Activated CD4-positive, CD25-positive, alpha-beta regulatory T cell treated with anti-CD3 and anti-CD28 coated beads, Interleukin-2, amount 50 U/mL, for 24 hours (primary cell): ENCODE measurements at places on chromosomes 1 and 21.

GRCh38 chr1:165257969-165258459 lies 98.5 kb downstream of the LMX1A start:
- no peak for ATAC-seq

- ATAC-seq = no peak
Measured at GRCh38 chr1:204295671-204296070, 64.1 kb downstream of the PLEKHA6 start.

- no peak for ATAC-seq
Measured at GRCh38 chr1:209652121-209652735, at the start of gene LAMB3. Gene LAMB3 (minus strand): TSS chr1:209652425. CDS start chr1:209650944, 1,481 bp downstream.

DNA sequence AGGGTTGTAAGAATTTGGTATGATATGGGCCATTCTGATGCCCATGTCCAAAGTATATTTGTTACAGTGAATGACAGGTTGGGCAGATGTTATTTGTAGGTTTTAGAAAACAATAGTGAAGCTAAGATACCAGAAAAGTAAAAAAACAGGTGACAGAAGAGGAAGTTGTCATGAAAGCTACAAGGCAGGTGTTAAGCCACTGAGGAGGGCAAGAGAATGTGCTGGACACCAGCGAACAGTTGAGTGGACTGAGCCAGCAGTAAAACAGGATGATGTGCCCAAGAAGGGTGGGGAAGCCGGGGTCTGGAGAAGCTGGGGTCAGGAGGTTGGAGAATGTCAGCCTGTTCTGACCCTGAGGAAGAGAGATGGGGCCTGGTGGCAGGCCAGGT lies 83.3 kb downstream of the DTL start:
- no peak for ATAC-seq

DNA sequence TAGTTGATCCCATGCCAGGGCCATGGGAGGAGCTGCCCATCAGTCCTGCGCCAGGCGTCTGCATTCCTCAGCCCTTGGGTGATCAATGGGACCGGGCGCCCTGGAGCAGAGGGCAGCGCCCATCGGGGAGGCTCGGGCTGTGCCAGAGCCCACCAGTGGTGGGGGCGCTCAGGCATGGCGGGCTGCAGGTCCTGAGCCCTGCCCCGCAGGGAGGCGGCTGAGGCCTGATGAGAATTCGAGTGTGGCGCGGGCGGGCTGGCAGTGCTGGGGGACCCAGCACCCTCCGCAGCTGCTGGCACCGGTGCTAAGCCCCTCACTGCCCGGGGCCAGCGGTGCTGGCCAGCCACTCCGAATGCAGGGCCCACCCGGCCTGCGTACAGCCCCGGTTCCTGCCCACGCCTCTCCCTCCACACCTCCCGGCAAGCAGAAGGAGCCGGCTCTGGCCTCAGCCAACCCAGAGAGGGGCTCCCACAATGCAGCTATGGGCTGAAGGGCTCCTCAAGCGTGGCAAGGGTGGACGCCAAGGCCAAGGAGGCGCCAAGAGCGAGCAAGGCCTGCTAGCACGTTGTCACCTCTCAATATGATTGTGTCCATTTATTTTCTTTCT lies 238.1 kb upstream of the OLFM3 start:
- ATAC-seq = no peak

- ATAC-seq = peak; percentile 56
Measured at GRCh38 chr1:213761845-213762407, 225.8 kb upstream of the PROX1 start.

GRCh38 chr21:23612210-23612609 lies 1995.1 kb downstream of the MRPL39 start:
- ATAC-seq = no peak

DNA sequence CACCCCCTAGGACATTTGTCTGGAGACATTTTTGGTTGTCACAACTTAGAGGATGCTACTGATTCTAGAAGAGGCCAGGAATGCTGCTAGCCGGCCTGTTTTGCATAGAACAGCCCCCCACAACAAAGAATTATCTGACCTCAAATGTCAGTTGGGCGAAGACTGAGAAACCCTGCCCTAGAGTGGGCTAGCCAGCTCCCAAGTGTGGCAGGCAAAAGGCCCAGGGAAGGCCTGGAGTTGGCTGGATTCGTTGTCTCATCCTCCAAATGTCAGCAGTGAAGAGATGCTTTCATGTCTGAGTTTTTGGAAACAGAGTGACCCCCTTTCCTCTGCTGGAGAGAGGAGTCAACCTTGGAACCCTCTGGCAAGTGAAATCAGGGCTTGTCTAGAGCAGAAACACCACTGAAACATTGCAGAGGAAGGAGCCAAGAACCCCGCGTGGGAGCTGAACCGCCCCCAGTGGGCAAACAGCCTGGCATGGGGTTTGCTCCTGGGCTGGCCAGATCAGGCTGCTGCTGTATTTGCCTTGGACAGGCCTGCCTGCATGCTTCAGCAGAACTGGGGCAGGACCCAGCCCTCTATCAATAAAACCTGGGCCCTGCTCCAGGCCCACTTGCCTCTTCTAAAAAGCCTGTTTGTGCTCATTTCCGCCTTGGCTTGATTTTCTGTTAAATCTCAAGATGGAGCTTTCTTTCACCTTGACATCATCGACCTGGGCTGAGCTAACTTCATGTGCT lies 32.9 kb downstream of the RASSF5 start:
- ATAC-seq = no peak

DNA sequence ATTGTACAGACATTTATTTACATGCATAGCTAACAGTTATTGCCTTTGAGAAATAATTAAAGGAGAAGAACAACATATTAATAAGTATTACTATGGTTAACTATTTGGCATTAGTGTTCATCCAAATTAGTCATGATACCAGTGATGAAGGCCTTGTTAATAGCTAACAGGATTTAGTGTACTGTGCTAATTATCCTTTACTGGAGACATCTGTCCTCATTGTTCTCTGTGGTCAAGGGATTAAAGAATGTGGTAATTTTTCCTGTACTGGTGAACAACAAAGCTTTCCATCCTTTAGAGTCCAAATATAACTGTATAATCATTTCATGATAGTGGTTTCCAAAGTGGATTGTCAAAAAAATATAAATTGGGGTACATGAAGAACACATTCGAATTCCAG lies 103.9 kb downstream of the ADGRL4 start:
- ATAC-seq = no peak

DNA sequence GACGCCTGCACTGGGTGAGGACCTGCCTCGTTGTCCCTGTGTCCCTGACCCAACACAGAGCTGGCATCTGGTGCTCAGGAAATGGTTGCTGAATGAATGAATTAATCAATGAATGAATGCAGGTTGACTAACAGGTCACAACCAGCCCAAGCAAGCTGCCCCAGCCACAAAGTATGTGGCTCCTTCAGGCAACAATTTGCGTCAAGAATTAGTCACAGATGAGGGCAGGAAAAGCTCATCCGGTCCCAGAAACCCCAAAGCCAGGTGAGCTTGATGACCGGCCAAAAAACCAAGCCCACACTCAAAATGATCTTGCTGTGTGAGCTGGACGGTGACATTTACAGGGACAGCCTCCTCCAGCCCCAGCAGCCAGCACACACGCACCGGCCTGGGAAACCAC lies 40.6 kb upstream of the GPR153 start:
- ATAC-seq = no peak
